Right ventricle myocardium superior (tissue), 1 donor: ENCODE measurements at places on chromosomes 16 and 17.
A peak's percentile ranks its signal among the peaks of the same experiment; 100 is the strongest.

DNA sequence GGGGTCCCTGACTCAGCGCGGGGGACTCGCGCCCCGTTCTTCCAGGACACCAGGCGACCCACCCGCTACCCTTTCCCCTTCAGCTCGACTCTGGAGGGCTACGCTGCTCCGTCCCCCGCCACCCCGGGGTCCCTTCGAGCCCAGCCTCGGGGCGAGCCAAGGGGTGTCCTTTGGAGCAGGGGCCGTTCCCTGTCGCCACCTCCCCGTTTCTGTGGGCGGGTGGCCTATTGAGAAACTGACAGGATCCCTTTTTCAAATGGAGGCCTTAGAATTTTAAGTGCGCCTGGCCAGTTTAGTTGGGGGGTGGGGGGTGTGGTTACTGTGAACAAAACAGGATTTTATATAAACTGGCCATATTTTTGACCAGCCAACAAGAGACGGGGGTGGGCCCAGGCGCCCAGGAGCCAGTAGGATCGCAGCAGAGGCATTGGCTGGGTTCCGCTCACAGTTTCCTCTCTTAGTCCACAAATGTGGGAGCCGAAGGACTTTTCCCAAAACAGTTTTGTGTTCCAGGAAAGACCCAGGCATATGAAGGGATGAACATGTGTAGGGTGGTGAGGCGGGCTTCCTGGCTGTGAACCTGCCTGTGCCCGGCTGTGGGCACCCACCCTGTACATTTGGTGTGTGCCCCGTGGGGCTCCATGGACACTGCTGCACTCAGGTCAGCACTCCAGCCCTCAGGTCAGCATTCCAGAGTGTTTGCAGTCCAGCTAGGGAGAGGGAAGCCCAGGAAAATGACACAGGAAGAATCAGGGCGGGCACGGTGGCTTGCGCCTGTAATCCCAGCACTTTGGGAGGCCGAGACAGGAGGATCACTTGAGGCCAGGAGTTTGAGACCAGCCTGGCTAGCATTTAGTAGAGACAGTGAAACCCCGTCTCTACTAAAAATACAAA is 722 bp upstream of the TIMP2 start:
- DNase-seq: peak; percentile 91

GRCh38 chr16:35574011-35574410 is 2114.6 kb downstream of the TP53TG3F start:
- DNase-seq: no peak

- DNase-seq: no peak
These were observed 142.9 kb upstream of the NUDT7 start for GRCh38 chr16:77579351-77579891.

- DNase-seq: no peak
These were observed 20.3 kb upstream of the SLC52A1 start for GRCh38 chr17:5055543-5055942.

DNA sequence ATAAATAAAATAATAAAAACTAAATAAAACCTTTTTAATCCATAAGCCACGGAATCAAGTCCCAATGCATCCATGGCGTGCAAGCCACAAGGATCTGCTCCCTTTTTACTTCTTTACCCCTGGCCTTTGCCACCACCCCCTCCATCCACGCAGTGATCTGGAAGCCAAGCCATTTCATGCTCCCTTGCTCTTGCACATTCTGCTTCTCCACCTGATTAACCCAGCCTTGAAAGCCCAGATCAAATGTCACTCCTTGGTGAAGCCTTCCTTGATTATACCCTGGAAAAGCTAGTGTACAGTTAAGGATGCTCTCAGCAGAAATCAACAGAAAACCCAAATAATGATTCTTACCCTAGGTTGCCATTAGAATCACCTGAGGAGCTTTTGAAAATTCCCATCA is 9.9 kb downstream of the LRRC3C start:
- no peak for DNase-seq

GRCh38 chr17:79285973-79286372 is 211.3 kb downstream of the ENGASE start:
- no peak for DNase-seq

GRCh38 chr16:86809458-86809955 is 231.2 kb downstream of the FOXL1 start:
- no peak for DNase-seq

- peak; percentile 89 for DNase-seq
These were observed 15.0 kb downstream of the ZNF213 start for GRCh38 chr16:3149630-3150345.

- no peak for DNase-seq
These were observed 68.1 kb upstream of the TRAP1 start for GRCh38 chr16:3785413-3785812.

DNA sequence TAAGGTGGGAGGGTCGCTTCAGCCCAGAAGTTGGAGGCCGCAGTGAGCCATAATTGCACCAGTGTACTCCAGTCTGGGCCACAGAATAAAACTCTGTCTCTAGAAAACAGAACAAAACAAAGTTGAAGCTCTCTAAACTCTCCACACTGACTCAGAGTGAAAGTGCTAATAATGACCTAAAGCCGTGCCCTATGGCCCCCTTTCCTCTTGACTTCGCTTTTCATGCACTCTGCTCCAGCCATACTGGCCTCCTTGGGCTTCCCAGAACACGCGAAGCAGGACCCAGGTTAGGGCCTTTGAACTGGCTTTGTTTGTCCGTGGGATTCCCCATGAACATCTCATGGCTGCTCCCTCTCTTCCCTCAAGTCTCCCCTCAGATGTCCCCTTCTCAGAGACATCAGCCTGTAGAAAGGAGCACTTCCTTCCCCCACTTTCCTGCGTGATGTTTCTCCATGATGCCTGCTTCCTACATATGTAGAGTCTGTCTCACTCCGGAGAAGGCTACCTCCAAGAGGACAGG is 18.6 kb upstream of the SPN start:
- DNase-seq: no peak

- DNase-seq: no peak
These were observed 61.2 kb upstream of the CCL1 start for GRCh38 chr17:34423978-34424813.

DNA sequence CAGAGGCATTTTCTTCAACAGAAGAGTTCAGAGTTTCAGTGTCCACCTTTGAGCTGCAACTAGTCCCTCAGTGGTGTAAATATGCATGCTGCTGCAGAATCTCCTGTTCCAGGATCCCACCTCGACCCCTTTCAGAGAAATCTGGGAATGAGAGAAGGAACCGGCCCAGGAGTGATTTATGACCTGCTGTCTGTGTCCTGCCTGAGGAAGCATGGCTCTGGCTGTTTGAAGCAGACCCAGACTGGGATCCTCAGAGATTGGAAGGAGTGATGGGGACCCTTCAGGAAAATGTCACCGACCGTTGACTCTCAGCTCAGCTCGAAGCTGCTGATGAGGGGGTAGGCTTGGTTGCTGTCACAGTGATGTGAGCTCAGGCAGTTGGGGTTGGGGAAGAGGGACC is 8.4 kb upstream of the MAF start:
- no peak for DNase-seq

DNA sequence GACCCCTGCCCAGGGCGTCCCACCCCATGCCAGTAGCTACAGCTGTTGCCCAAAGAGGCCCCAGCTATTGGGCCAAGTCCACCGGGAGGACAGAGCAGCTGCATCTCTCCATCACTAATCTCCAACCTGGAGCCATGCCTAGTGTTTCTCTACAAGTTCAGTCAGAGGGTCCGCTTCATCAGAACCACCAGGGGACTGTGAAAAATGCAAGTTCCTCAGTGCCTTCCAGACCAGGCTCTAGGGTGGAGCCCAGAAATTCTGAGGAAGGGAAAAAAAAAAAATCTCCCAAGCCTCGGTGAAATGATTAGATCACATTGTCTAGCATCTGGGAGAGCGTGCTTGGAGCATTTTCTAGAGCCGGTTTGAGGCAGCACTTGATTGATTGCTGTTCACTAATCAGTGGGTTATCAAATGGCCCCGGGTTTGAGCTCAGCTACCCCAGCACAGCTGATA is 22.4 kb upstream of the HERPUD1 start:
- no peak for DNase-seq

GRCh38 chr17:32103476-32104113 is 38.7 kb upstream of the RHOT1 start:
- no peak for DNase-seq

DNA sequence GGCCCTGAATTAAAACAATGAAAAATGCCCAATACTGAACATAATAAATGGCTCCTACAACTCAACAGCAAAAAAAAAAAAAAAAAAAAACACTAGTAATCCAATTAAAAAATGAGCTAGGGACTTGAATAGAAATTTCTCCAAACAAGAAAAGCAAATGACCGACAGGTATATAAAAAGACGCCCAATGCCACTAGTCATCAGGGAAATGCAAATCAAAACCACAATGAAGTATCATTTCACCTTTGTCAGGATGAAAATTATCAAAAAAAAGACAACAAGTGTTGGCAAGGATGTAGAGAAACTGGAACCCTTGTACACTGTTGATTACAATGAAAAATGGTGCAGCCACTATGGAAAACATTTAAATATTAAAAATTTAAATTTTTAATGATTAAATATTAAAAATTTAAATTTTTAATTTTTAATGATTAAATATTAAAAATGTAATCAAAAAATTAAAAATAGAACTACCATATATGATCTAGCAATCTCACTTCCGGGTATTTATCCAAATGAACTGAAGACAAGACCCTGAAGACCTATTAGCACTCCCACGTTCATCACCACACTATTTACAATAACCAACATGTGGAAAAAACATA is 28.1 kb downstream of the BBS2 start:
- no peak for DNase-seq

DNA sequence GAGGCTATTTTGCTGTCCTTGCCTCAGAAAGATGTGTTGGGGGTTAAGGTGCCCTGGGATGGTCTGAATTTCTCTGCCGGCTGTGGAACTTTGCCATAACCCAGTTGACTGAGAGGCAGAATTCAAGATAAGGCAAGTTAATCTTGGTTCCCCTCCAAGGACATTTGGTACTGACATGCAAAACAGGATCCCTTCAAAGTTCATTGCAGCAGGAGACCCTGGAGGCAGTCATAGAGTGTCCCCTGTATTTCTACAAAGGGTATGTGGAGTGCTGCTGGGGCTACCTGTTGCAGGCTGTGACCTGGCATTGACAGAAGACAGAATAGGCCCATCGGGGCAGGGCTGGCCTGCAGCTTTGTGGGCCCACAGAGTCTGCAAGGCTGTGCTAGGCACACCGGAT is 135.6 kb upstream of the IRX3 start:
- DNase-seq: no peak

DNA sequence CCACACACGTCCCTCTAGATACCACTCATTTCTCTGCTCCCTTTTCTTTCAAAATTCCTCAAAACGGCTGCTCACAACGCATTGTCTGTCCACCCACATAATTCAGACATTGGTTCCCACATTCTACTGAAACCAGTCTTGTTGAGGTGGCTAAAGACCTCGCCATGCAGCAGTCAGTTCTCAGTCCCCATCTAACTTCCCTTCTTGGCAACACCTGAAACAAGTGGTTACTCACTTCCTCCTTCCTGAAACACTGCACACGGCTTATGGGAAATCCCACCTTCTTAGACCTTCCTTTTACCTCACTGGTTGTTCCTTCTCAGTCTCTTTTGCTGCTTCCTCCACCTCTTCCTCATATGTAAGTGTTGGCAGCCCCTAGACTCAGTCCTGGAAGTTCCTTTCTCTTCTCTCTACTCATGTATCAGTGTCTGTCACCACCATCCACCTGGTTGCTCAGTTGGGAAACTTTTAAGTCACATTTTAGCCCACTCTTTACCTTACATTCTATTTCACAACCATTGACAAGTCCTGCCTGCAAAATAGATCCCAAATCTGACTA is 277.1 kb downstream of the CEP112 start:
- DNase-seq: no peak

- no peak for DNase-seq
These were observed at the start of gene ABCA10 for GRCh38 chr17:69228576-69228975. Gene ABCA10, minus strand, starts transcription at chr17:69228824. Its CDS starts 3,466 bp downstream, at chr17:69225358.

- no peak for DNase-seq
These were observed 50.0 kb upstream of the IRX6 start for GRCh38 chr16:55273959-55274358.

GRCh38 chr17:40342504-40343218 is 21.9 kb downstream of the GJD3 start:
- DNase-seq: no peak

- DNase-seq: no peak
These were observed 70.5 kb downstream of the AATF start for GRCh38 chr17:37019117-37019740.

DNA sequence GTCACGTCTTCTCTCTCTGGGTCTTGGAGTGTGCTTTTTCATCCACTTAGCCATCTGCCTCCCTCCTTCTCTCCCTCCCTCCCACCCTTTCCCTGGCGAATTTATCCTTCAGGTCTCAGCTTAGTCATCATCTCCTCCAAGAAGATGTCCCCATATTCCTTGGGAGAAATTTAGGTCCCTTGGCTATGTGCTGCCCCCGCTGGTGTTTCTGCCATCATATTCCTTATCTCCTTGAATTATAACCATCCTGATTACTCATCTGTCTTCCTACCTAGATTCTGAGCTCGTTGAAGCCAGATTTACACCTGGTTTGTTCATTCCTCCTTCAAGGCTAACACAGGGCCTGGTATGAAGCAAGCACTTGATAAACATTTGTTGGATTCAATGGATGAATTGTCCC is 5.0 kb downstream of the SEZ6L2 start:
- no peak for DNase-seq

GRCh38 chr17:75738218-75738802 is 17.1 kb downstream of the ITGB4 start:
- peak; percentile 74 for DNase-seq
